Stimulated activated CD4-positive, alpha-beta T cell treated with anti-CD3 and anti-CD28 coated beads, TNF-alpha, amount 100 ng/mL, for 48 hours (primary cell): ENCODE measurements at places on chromosomes 4 and X.

DNA sequence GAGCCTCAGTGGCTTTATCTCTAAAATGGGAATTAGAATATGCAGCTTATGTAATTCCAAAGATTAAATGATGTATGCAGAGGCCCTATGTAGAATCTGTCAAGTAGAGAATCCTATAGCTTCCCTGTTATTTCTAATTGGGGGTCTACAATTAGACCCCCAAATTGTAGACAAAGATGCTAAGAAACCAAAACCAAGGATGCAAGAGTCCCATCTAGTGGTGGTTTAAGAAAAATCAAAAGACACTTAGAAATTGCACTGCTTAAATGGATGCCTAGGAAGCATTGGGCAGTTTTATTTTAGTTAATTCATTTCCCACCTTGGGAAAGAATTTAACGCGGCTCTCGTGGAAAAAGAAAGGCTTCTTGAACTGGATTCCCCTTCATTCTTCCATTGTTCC is 115.2 kb downstream of the GABRA2 start:
- DNase-seq: no peak

- DNase-seq: no peak
These were observed 5.8 kb upstream of the CDKN2AIP start for GRCh38 chr4:183438458-183439113.

GRCh38 chr4:86060341-86060740 is 299.5 kb downstream of the MAPK10 start:
- no peak for DNase-seq

GRCh38 chr4:106476741-106477140 is 108.2 kb upstream of the GIMD1 start:
- DNase-seq: no peak

DNA sequence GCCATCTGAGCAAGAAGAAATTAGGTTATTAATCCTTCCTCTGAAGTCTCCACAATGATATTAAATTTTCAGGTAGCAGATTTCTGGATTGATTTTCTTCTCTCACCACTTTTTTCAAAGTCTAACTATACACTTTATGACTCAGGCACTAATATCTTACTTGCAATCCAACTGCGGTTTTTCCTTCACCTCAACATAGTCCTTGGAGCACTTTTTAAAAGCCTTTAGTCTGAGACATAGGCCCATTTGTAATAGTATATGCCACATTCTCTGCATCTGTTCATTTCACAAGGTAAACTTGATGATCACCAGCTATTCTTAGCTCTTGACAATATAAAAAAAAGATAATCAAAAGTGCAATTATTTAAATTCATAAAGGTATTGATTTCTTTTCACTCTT is 55.9 kb upstream of the EDNRA start:
- DNase-seq: no peak
